ENCODE measurements at places on chromosomes 11 and 22.

DNA sequence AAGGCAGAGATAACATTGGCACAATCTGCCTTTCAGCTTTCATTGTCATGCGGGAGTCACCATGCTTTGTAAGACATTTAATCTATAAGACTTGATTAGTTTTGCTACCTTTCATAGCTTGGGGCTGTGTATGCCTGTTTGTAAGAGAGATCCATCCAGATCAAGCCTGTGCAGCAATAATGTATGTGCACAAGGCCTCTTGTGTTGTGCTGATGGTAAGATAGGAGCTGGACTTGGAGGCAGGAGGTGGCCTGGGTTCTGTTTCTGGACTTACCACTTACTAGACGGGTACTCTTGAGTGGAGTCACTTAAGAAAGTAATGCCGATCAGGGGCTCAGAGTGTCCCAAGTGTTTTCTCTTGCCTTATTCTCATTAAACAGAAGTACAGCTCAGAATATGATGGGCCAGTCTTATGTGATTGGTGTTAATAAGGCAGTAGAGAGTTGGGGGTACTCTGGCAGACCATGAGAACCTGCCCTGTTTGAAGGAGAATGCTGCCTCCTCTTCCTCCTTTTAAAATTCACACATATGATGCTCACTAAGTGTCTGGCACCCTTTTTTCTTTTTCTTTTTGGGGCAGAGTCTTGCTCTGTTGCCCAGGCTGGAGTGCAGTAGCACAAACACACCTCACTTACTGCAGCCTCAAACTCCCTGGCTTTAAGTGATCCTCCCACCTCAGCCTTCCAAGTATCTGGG is 30.9 kb downstream of the PTPRJ start:
- no peak for DNase-seq

- DNase-seq, result no peak
Observed at GRCh38 chr11:115710980-115711379, 206.8 kb upstream of the CADM1 start.

DNA sequence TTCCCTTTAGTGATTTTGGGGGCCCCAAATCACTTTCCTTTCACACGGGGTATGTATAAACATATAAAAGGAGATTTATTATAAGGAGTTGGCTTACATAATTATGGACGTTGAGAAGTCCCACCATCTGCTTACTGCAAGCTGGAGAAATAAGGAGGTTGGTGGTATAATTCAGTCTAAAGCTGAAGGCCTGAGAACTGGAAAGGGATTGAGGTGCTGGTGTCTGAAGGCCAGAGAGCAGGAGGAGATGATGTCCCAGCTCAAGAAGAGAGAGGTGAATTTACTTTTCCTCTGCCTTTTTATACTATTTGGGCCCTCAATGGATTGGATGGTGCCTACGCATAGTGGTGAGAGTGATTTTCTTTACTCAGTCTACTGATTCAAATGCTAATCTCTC is 1.3 kb upstream of the ZNF202 start:
- no peak for DNase-seq

DNA sequence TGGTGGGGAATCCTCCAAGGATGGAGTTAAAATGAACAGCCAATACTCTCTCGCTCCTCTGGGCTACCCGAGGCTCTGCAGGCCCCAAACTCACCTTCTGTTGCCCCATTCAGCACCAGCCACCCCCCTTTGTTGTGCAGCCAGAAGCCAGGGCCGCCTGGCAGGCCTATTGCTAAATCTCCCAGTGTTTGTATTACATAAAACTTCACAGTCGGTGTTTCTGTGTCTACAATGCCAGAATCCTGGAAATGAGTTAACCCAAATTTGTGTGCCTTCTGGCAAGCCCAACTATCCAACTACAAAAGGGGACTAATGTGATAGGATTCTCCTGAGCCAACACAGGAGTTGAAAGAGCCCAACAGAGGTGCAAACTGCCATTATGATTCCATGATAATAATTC is 9.3 kb downstream of the KCNJ5 start:
- DNase-seq, result no peak
